ENCODE measurements at places on chromosomes 12 and 14.
A peak's percentile ranks its signal among the peaks of the same experiment; 100 is the strongest.

- H3K4me3 ChIP-seq, result no peak overlapping the region
- H3K27ac ChIP-seq, result no peak overlapping the region
- peaks cover 19% of the 10 kb centered on the region for H3K4me1 ChIP-seq
- no peaks in the 10 kb centered on the region for H3K36me3 ChIP-seq
- peaks cover 9% of the 10 kb centered on the region for H3K27me3 ChIP-seq
Observed at GRCh38 chr14:99822800-99823455, 29.7 kb downstream of the EML1 start.

DNA sequence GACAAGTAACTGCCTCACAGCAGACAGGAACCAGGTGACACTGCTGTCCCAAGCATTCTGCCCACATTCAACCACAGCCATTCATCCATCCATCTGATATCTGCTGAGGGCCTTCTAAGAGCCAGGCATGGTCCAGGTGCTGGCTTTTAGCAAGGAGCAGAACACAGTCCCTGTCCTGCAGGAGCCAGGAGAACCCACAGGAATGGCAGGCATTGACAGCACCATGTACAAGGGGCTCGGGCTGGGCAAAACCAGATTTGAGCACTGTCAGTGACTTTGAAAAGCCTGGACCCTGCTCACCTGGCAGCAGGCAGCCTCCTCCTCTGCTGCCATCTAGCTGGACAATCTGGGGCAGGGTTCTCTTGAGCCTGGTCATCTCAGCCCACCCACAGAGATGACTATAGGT, 137.0 kb downstream of the ZFP36L1 start:
- H3K4me1 ChIP-seq, result peaks cover 4% of the 10 kb centered on the region
- H3K4me3 ChIP-seq, result no peak overlapping the region
- H3K27ac ChIP-seq, result no peak overlapping the region
- H3K36me3 ChIP-seq, result no peaks in the 10 kb centered on the region
- no peaks in the 10 kb centered on the region for H3K27me3 ChIP-seq

DNA sequence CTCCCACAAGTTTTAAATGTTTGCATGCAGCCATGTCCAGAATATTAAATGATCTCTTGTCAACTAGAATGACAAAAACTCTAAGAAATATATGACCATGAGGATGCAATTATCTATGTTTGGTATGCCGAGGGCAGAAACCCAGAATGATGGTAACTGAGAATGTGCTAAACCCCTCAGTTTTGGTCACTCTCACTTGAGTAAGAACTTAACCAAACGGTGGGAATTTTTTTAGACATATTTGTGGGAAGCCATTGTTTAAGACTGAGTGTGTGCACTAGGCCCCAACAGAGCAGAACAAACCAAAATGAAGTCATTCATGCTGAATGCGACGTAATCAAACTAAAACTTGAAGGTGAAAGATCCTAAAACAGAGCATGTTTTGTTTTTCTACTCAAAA, 1927.9 kb upstream of the SEL1L start:
- H3K27ac ChIP-seq, result no peak overlapping the region
- no peaks in the 10 kb centered on the region for H3K27me3 ChIP-seq
- H3K36me3 ChIP-seq, result no peaks in the 10 kb centered on the region
- H3K4me1 ChIP-seq, result no peaks in the 10 kb centered on the region
- DNase-seq, result no peak
- no peak overlapping the region for H3K4me3 ChIP-seq

DNA sequence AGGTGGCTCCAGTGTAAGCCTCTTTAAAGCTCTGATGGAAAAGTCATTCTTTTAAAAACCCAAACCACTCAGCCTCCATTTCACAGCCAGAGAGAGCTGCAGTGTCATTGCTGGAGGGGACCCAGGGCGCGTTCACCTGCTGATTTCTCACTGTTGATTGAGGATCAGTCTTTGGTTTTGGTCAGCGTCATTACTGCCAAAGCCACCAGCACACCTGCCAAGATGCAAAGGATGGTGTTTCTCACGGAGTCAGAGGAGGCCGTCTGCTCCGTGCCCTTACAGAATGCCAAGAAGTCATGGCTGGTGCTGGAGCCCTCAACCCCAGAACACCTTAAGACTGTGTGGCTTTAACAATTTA, 32.8 kb upstream of the BATF start:
- peaks cover 38% of the 10 kb centered on the region for H3K4me1 ChIP-seq
- DNase-seq, result no peak
- no peaks in the 10 kb centered on the region for H3K36me3 ChIP-seq
- no peak overlapping the region for H3K27ac ChIP-seq
- peaks cover 3% of the 10 kb centered on the region for H3K27me3 ChIP-seq

DNA sequence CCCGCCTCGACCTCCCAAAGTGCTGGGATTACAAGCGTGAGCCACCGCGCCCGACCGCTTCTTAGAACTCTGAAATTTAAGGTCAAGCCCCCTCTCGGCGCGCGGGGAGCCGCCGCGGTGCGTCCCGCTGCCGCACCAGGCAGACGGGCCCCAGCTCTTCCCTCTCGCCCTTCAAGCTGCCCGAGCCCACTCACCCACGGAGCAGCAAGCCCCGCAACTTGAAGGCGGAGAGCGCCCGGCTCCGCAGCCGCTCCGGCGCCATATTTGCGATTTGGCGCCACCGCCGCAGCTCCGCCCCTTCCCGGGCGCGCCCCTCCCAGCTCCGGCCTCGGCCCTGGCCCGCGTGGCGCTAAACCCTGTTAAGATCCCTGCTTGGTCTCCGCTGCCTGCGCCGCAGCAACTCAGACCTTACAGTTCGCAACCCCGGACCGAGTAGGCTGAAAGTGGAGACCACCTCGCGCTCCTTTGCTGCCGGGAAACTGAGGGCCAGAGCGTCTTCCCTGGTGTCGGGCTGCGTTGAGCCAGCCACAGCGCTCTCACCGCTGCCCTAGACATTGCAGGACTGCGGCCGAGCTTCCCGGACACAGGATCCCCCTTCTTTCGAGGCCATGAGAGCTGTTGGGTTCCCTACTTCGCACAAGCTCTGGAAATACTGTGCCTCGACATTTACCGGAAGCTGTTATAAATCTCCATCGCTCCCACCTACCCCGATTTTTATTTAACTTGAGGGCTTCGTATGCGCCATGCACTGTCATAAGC, at the start of gene POLE2:
POLE2 (minus strand) TSS at position 273 of the 759 bp plus-strand sequence; CDS start at position 262, 11 bp downstream.
- no peaks in the 10 kb centered on the region for H3K27me3 ChIP-seq
- peak within 1 kb of the TSS; percentile 92 for H3K4me3 ChIP-seq
- peaks cover 14% of the 10 kb centered on the region for H3K36me3 ChIP-seq
- peak within 1 kb of the TSS; percentile 83 for H3K27ac ChIP-seq

GRCh38 chr12:27424631-27425230, 21.8 kb upstream of the SMCO2 start:
- no peak overlapping the region for H3K4me3 ChIP-seq
- H3K27ac ChIP-seq, result no peak overlapping the region
- no peak for DNase-seq
- H3K4me1 ChIP-seq, result no peaks in the 10 kb centered on the region

GRCh38 chr14:58782011-58782410, 144.2 kb downstream of the DACT1 start:
- no peaks in the 10 kb centered on the region for H3K4me1 ChIP-seq
- H3K4me3 ChIP-seq, result no peak overlapping the region
- H3K27ac ChIP-seq, result no peak overlapping the region
- no peak for DNase-seq
- H3K27me3 ChIP-seq, result no peaks in the 10 kb centered on the region

GRCh38 chr12:116615141-116615861, 56.1 kb downstream of the MAP1LC3B2 start:
- H3K4me1 ChIP-seq, result no peaks in the 10 kb centered on the region
- no peaks in the 10 kb centered on the region for H3K36me3 ChIP-seq
- H3K27me3 ChIP-seq, result no peaks in the 10 kb centered on the region
- no peak overlapping the region for H3K27ac ChIP-seq
- no peak for DNase-seq

GRCh38 chr12:102064476-102064875, 2.7 kb upstream of the WASHC3 start:
- H3K27ac ChIP-seq, result no peak overlapping the region
- no peak overlapping the region for H3K4me3 ChIP-seq
- no peak for DNase-seq
- peaks cover 4% of the 10 kb centered on the region for H3K36me3 ChIP-seq
- H3K4me1 ChIP-seq, result peaks cover 15% of the 10 kb centered on the region

DNA sequence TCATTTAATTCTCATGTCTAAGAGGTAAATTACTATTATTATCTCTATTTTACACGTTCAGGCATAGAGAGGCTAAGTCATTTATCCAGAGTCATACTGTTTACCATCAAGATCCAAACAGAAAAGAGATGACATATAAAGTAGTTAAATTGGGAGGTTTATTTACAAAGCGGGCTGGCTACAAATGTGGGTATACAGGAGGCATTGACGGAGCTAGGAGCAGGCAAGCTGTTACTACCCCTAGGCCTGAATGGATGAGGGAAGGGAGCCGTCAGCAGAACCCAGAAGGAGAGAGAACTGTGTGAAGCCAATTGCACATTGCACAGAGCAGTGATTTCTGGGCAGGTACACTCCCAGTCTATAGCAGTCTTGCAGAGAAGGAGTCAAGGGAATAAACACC, 39.8 kb downstream of the DACT1 start:
- no peak overlapping the region for H3K27ac ChIP-seq
- H3K4me1 ChIP-seq, result no peaks in the 10 kb centered on the region
- no peaks in the 10 kb centered on the region for H3K27me3 ChIP-seq
- H3K36me3 ChIP-seq, result no peaks in the 10 kb centered on the region

GRCh38 chr12:45426294-45426693, 210.4 kb downstream of the ANO6 start:
- no peaks in the 10 kb centered on the region for H3K27me3 ChIP-seq
- no peak for DNase-seq
- H3K4me1 ChIP-seq, result peaks cover 10% of the 10 kb centered on the region
- H3K4me3 ChIP-seq, result no peak overlapping the region
- H3K27ac ChIP-seq, result no peak overlapping the region
- H3K36me3 ChIP-seq, result peaks cover 53% of the 10 kb centered on the region

DNA sequence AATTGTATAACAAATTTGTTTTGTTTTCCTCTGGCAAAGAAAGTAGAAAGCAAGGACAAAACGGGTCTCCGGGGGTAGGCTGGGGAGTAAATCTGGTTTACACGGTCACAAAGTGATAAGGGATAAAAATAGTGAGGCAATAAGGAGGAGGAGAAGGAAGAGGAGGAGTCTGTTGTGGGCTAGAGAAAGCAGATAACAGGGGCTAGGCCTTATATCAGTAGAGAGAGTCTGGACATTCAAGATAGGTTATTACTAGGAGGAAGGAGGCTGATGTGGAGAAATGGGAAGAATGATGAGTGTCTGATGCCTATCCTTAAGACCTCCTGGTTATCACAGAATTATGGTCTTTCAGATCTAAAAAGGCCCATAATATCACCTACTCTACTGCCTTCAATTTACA, 83.2 kb upstream of the SSTR1 start:
- H3K27ac ChIP-seq, result no peak overlapping the region
- H3K4me3 ChIP-seq, result no peak overlapping the region
- no peaks in the 10 kb centered on the region for H3K36me3 ChIP-seq
- no peak for DNase-seq
- H3K4me1 ChIP-seq, result peaks cover 36% of the 10 kb centered on the region

GRCh38 chr14:104767634-104767918, 14.6 kb downstream of the SIVA1 start:
- no peak overlapping the region for H3K4me3 ChIP-seq
- H3K27ac ChIP-seq, result no peak overlapping the region
- DNase-seq, result no peak
- H3K27me3 ChIP-seq, result no peaks in the 10 kb centered on the region
- H3K36me3 ChIP-seq, result peaks cover 18% of the 10 kb centered on the region

- DNase-seq, result peak; percentile 73
- peaks cover 10% of the 10 kb centered on the region for H3K36me3 ChIP-seq
- peak overlapping the region; percentile 92 for H3K4me3 ChIP-seq
- H3K27ac ChIP-seq, result peak overlapping the region; percentile 93
Observed at GRCh38 chr14:89417465-89418225, 612 bp upstream of the FOXN3 start.

- peaks cover 1% of the 10 kb centered on the region for H3K4me1 ChIP-seq
- H3K36me3 ChIP-seq, result peaks cover 1% of the 10 kb centered on the region
- DNase-seq, result no peak
- H3K27ac ChIP-seq, result no peak overlapping the region
- H3K4me3 ChIP-seq, result no peak overlapping the region
Observed at GRCh38 chr12:39692258-39692853, 72.8 kb upstream of the ABCD2 start.

DNA sequence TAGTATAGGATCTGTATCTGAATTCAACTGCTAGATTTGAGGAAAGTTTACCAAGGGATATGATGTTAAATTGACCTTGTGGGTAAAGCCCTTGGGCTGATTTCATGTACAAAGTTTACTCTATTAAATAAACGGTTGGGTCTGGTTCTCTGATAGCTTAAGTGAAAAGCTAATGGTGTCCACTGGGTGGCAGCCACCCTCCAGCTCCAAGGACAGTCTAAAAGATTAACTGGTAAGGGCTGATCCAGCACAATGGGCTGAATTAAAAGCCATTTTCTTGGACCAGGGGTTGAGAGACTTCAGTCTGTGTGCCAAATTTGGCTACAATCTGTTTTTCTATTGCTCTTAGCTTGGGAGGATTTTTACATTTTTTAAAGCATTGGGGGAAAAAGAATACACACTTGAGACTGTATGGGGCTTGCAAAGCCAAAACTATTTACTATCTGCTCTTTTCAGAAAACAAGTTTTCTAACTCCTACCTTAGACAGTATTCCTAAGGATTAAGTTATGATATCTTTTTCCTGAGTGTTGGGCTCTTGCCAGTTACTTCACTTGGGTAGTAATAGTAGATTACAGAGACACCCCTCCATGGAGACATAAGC, 116.5 kb downstream of the GPHN start:
- H3K27ac ChIP-seq, result no peak overlapping the region
- H3K4me1 ChIP-seq, result peaks cover 2% of the 10 kb centered on the region
- DNase-seq, result peak; percentile 64

GRCh38 chr14:95503365-95504134, 12.9 kb downstream of the SYNE3 start:
- H3K36me3 ChIP-seq, result peaks cover 9% of the 10 kb centered on the region
- no peak overlapping the region for H3K4me3 ChIP-seq
- no peak overlapping the region for H3K27ac ChIP-seq
- H3K4me1 ChIP-seq, result peaks cover 60% of the 10 kb centered on the region

DNA sequence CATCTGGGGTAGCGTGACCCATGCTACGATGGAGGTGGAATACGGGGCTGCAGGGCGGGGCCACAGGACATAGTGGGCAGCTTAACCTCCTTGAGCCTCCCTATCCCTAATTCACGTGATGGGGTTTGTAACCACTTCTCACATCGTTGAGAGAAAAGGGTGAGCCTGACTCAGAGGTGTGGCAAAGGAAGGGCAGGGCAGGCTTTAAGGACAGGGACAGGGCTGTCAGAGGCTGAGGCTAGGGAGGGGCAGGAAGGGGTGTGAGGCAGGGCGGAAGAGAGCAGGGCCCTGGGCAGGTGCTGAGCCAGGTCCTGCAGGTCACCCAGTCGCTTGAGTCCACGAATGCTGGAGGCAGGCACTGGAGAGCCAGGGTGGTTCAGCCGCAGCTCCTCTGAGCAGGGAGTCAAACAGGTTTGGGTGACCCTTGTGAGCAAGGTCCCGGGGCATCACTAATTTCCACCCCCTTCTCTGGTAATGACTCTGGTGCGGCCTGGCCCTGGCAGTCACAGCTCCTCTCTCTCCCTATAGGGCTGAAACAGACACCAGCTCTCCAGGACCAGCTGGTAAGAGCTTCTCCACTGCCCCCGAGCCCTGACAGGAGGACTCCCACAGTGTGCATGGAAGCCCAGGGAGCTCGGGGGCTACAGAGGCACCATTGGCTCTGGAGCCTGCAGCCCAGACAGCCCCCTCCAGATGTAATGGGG, 7.5 kb upstream of the AQP2 start:
- H3K36me3 ChIP-seq, result no peaks in the 10 kb centered on the region
- no peak for DNase-seq
- H3K4me1 ChIP-seq, result peaks cover 16% of the 10 kb centered on the region
- no peak overlapping the region for H3K4me3 ChIP-seq
- H3K27ac ChIP-seq, result no peak overlapping the region

GRCh38 chr12:125167658-125168057, 102.4 kb downstream of the AACS start:
- H3K27ac ChIP-seq, result no peak overlapping the region
- H3K27me3 ChIP-seq, result peaks cover 4% of the 10 kb centered on the region
